ENCODE measurements at places on chromosomes 16 and 17.
A peak's percentile ranks its signal among the peaks of the same experiment; 100 is the strongest.

DNA sequence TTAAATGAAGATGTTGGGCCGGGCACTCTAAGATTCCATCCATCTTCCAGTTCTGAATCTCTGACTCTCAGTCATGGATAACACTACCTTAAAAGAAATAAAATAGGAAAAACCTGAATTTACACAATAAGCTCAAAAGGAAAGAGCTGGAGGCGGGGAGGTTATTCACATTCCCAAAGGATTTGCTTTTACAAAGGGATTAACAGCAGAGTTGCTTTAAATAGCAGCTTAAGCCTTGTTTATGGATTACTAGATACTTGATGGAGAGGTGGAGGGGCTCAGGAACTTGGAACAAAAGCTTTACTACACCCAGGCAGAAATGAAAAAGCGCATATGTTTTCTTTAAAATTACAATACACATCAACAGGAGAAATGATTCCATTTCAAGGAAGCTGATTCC lies 84.5 kb downstream of the XYLT1 start:
- DNase-seq, result no peak

- no peak for DNase-seq
Observed at GRCh38 chr16:2333772-2334379, 6.7 kb downstream of the ABCA3 start.

GRCh38 chr16:2180962-2181923 lies 15.2 kb downstream of the CASKIN1 start:
- no peak for DNase-seq

DNA sequence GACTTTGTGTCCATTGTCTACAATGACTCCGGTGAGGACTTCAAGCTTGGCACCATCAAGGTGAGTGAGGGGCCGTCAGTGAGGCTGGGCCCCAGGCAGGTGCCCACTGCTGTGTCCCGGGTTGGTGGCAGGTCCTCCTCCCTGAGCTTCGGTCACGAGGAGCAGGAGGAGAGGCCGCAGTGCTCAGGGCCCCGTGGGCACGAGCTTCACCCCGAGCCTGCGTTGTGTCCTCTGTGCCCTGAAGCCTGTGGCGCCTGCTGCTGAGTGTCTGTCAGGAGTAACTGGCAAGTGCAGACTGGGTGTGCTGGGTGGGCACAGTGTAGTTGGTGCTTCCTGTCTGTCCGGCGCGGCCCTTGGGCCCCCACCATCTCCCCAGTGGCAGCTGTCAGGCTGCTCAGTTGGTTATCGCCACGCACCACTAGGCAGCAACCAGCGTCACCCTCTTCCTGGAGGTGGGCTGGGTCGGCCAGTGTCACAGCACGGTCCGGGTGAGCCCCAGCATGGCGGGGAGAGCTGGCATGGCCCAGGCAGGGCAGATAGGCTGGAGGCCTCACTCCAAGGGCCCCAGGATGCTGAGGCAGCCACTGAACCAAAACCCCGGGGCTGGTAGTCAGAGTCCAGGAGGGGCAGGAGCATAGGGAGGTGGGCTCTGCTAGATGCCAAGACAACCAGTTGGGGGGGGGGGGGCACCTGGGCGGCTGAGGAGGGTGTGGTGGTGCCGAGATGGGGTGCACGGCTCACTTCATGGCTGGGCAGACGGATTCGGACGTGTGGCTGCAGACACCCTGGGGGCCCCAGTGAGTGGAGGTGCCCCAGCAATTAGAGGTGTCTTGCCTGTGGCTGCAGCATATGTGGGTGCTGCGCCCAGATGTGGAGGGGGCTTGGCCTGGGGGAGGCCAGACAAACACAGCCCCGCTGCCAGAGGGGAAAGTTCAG lies 39.3 kb downstream of the TSC2 start:
- no peak for DNase-seq

GRCh38 chr17:43019418-43019817 lies 2.8 kb downstream of the VAT1 start:
- no peak for DNase-seq

- no peak for DNase-seq
Observed at GRCh38 chr16:67053767-67054334, 24.9 kb downstream of the CBFB start.

GRCh38 chr17:49106321-49107210 lies 26.0 kb upstream of the B4GALNT2 start:
- DNase-seq, result no peak

- no peak for DNase-seq
Observed at GRCh38 chr17:59406808-59407381, 75.4 kb downstream of the YPEL2 start.

GRCh38 chr17:75518983-75519537 lies 2.7 kb downstream of the TSEN54 start:
- no peak for DNase-seq

- no peak for DNase-seq
Observed at GRCh38 chr17:61687769-61688168, 96.8 kb upstream of the NACA2 start.

- DNase-seq, result peak; percentile 43
Observed at GRCh38 chr17:59853168-59853918, 39.4 kb downstream of the TUBD1 start.

DNA sequence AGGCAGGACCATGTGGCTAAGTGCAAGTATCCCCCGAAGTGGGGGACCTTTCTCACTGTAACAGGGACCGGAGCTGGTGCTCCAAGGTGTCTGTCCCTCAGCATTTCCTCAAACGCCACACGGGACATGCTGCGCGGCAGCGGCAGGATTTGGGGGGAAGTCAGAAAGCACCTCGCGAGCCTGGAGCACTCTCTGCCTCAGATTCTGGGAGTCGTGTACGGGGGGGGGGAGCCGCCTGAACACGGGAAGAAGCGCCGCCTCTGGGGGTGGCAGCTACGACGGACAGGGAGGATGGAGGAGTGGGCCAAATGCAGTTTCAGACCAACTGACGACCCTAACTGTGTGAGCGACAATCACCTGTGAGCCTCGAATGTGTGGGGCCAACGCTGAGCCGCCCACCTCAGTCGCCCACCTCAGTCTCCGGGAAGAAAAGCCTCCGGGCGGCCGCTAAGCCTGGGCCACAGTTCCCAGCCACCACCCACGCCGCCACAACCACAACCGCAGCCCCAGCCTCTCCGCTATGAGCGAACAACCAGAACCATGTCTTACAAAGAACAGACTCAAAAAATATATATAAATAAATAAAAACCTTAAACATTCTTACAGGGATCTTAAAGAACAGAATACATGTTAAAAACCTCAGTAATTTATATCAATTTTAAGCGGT lies 8.8 kb upstream of the TRAP1 start:
- no peak for DNase-seq

- DNase-seq, result peak; percentile 45
Observed at GRCh38 chr16:87877942-87878507, 8.7 kb upstream of the SLC7A5 start.

DNA sequence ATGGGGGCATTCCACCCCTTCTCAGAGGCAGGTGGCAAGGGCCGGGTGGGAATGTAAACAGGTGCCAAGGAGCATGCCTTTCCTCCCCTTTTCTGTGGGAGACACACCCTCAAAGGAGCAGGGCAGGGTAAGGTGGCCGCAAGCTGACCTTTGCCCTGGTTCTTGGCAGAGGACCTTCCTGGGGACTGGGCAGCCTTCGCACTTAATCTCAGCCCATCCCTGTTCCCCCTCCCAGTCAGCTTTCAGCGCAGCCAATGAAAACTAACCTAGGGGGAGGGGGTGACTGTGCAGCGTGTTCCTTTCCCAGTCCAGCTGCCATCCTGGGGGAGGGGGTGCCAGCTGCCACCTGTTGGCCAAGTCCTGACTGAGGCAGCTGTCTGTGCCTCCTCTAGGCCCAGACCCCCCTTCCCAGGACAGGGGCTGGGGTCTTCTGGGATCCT lies 2.8 kb downstream of the TRAF4 start:
- DNase-seq, result no peak

GRCh38 chr16:87720446-87720845 lies 45.3 kb downstream of the KLHDC4 start:
- no peak for DNase-seq

DNA sequence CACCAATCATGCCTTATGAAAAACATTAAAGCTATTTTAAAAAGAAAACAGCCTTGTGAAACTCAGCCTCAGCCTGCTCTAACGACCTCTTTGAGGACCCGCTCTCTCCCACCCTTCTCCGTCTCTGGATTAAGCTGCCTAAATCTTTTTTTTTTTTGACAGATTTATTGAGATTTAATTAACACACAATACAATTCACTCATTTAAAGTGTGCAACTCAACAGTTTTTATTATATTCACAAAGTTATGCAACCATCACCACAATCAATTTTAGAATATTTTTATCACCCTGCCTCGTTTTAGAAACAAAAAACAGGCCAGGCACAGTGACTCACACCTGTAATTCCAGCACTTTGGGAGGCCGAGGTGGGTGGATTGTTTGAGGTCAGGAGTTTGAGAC lies 8.4 kb downstream of the CDR2L start:
- DNase-seq, result no peak

DNA sequence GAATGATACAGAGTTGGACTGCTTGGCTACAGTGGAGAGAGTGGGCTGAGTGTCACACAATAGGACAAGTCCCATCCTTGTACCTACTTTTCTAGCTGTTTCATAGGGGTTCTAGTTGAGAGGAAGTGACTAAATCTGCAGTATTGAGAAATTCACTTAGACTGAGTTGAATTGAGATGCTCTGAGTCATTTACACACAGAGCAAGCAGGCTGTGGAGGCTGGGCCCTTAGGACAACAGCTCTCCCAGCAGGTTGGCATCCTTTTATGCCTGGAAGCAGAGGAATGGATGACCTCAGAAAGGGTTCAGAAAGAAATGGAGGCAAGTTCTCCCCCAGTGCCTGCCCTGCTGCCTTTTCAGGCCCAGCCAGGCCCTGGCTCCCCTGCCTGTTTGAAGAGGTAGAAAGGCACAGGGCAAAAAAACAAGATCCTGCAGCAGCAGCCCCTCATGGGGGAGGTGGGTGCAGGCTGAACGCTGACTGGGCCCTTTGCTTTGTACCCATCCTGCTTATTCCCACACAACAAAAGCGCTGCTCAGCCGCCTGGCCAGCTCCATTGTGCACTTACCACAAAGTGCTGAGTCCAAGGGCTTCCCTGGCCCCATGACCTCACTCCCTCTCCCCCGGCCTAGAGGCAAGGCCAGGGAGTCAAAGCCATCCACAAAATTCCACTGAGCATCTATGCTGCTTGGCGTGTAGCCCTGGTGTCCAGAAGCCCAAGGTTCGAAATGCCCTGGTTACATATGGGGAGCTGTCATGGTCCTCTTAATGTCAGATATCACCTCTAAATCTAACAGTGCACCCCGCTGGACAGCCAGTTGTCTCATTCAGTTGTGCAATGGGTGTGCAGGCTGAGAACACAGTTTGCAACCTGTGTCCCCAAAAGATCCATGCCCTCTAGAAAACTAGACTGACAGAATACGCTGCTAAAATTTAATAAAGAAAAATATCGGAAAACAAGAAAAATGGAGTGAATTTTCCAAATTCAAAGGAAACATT lies 5.4 kb upstream of the CRYBA1 start:
- no peak for DNase-seq

DNA sequence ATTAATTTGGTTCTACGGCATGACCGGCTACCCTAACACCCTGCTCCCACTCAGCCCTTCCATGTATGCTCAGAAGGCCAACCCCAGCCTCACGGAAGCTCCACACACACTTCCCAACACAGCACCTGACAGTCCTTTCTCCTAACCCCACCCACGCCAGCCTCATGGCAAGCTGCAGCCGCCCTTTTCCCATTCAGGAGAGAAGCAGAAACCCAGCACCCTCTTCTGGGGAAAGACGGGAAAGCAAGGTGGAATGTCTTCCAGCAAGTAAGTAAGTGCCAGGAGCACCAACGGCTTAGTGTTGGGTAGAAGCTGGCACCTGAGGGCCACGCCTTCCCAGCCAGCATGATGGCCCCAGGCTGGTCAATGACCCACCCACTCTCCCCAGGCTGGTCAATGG lies 32.1 kb downstream of the ABR start:
- DNase-seq, result peak; percentile 13

DNA sequence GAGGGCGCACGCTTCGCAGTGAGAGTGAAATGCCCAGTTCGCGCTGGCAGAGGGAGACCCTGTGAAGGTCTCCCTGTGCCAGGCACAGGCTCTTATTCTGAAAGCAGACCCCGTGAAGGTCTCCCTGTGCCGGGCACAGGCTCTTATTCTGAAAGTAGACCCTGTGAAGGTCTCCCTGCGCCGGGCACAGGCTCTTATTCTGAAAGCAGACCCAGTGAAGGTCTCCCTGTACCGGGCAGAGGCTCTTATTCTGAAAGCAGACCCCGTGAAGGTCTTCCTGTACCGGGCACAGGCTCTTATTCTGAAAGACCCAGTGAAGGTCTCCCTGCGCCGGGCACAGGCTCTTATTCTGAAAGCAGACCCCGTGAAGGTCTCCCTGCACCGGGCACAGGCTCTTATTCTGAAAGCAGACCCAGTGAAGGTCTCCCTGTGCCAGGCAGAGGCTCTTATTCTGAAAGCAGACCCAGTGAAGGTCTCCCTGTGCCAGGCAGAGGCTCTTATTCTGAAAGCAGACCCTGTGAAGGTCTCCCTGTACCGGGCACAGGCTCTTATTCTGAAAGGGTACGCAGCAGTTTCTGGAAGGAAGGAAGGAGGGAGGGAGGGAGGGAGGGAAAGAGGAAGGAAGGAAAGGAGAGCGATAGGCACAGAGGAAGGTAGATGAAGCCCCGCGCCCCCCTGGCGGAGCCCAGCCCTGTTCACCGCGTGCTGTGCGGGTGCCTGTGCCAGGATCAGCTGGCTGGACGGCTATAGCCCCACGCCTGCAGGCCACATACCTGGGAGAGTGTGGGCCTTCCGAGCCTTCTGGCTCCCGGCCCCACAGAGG lies 55.3 kb downstream of the WDR45B start:
- DNase-seq, result peak; percentile 88

DNA sequence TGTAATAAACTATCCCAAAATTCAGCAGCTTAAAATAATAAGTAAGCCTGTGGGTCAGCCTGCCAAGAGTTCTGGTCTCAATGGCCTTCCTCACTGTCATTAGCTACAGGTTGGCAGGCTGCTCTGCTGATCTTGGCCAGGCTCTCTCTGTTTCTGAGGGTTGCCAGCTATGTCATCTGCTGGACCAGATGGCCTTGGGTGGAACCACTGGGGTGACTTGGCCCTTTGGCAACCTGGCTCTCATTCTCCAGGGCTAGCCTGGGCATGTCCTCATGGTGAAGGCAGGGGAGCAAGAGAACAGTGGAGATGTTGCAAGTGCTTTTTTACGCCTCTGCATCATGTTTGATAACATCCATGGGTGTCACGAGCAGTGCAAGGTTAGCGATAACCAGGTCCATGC lies 13.9 kb downstream of the ITGAM start:
- no peak for DNase-seq
